Activated CD8-positive, alpha-beta T cell treated with anti-CD3 and anti-CD28 coated beads, Interleukin-2, amount 10 ng/mL, durations not matched to agents 7 days and 5 days (primary cell): ENCODE measurements at places on chromosomes 5 and 9. TPM values are rescaled to one million over a fixed set of nuclear protein-coding genes. Genes with fewer than 3 reads are reported as not detected.

OLFM1 gene
- total RNA-seq = not detected

CDH12 gene
- total RNA-seq = not detected

TMOD1 gene
- total RNA-seq = 0.16 TPM

MAP1B gene
- not detected for total RNA-seq

FBP2 gene
- total RNA-seq = not detected

LCN12 gene
- total RNA-seq = 1.7 TPM

BAAT gene
- total RNA-seq = not detected

COL23A1 gene
- 0.63 TPM for total RNA-seq

SLU7 gene
- 46.9 TPM for total RNA-seq

NEUROG1 gene
- total RNA-seq = not detected

SLF1 gene
- 19.4 TPM for total RNA-seq

SLC23A1 gene
- total RNA-seq = 1.5 TPM

STK32A gene
- not detected for total RNA-seq

NPR3 gene
- not detected for total RNA-seq

CORO2A gene
- total RNA-seq = 9.2 TPM

FCN2 gene
- not detected for total RNA-seq

PCDHGA3 gene
- not detected for total RNA-seq

IL4 gene
- not detected for total RNA-seq

NUTM2G gene
- total RNA-seq = not detected

IRGM gene
- 4.1 TPM for total RNA-seq

ZNF366 gene
- not detected for total RNA-seq

OTP gene
- total RNA-seq = not detected

SLC6A3 gene
- total RNA-seq = not detected

AK1 gene
- total RNA-seq = 30.4 TPM

TGFBI gene
- not detected for total RNA-seq

SPINK5 gene
- total RNA-seq = not detected

TAF11L5 gene
- total RNA-seq = not detected

GAPT gene
- not detected for total RNA-seq

PPP3R2 gene
- total RNA-seq = not detected

ADAMTS13 gene
- 1.4 TPM for total RNA-seq

PPIC gene
- not detected for total RNA-seq

POLR1E gene
- total RNA-seq = 38.2 TPM

ARHGEF39 gene
- 17.2 TPM for total RNA-seq

GABRA1 gene
- not detected for total RNA-seq

ZER1 gene
- total RNA-seq = 15.3 TPM

SELENOP gene
- not detected for total RNA-seq
